Hematopoietic multipotent progenitor cell treated with erythropoietin and hydrocortisone succinate and interleukin-3 and kit ligand, for 17 days (in vitro differentiated cells): ENCODE measurements at places on chromosomes 3 and 15.

- DNase-seq, result no peak
Measured at GRCh38 chr3:31531452-31531991, 1.2 kb upstream of the STT3B start.

DNA sequence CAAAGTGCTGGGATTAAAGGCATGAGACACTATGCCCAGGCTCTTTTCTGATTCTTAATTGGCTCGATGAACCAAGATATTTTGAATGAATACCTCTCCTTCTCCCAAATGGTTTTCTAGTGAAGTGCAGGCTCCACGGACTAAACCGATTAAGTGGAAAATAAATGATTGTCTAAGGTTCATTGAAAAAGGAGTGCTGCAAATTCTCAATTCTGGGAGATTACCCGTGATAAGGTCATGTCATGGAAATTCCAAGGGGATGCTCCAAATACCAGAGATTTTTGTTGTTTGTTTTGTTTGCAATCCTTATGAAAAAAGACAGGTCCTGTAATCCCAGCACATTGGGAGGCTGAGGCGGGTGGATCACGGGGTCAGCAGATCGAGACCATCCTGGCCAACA is 406.9 kb upstream of the TBL1XR1 start:
- no peak for DNase-seq

DNA sequence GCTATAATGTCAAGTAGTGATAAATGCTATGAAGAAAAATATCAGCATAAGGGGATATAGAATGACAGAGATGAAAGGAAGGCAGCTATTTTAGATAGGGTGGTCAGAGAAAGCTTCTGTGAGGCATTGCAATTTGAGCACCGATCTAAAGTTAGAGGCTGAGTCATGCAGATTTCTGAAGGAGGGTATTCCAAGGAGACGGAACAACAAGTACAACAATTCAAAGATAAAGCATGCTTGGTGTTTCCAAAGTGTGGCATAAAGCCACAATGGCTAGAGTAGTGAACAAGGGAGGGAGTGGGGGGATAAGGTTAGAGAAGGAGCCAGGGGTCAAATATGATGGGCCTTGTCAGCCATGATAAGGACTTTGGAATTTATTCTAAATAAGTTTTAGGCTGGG is 71.9 kb downstream of the PFN2 start:
- DNase-seq, result no peak

- DNase-seq, result no peak
Measured at GRCh38 chr15:52012210-52012609, 6.8 kb upstream of the MAPK6 start.

DNA sequence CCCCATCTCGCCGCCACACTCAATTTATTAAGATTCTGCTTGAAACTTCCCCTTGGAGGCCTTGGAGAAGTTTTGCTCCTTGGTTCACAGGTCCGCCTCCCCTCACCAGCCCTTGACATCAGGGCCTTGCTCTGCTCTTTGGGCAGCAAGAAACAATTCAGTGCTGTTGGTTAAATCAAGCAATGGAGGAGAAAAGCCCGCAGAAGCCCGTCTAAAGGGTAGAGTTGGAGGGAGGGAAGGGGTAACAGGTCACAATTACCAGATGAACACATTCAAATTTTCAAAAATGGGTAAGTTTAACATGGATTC is 429 bp downstream of the PARP9 start:
- no peak for DNase-seq

GRCh38 chr15:42120285-42120684 is 25.9 kb upstream of the PLA2G4D start:
- no peak for DNase-seq

- no peak for DNase-seq
Measured at GRCh38 chr3:50651445-50651844, 23.3 kb upstream of the DOCK3 start.

- DNase-seq, result peak; percentile 4
Measured at GRCh38 chr3:74267588-74268184, 346.8 kb downstream of the CNTN3 start.

GRCh38 chr3:14406766-14407165 is 4.4 kb downstream of the SLC6A6 start:
- no peak for DNase-seq

GRCh38 chr15:77025083-77025901 is 30.4 kb downstream of the PSTPIP1 start:
- DNase-seq, result no peak

- DNase-seq, result no peak
Measured at GRCh38 chr3:187012609-187013051, 82.3 kb downstream of the ST6GAL1 start.

DNA sequence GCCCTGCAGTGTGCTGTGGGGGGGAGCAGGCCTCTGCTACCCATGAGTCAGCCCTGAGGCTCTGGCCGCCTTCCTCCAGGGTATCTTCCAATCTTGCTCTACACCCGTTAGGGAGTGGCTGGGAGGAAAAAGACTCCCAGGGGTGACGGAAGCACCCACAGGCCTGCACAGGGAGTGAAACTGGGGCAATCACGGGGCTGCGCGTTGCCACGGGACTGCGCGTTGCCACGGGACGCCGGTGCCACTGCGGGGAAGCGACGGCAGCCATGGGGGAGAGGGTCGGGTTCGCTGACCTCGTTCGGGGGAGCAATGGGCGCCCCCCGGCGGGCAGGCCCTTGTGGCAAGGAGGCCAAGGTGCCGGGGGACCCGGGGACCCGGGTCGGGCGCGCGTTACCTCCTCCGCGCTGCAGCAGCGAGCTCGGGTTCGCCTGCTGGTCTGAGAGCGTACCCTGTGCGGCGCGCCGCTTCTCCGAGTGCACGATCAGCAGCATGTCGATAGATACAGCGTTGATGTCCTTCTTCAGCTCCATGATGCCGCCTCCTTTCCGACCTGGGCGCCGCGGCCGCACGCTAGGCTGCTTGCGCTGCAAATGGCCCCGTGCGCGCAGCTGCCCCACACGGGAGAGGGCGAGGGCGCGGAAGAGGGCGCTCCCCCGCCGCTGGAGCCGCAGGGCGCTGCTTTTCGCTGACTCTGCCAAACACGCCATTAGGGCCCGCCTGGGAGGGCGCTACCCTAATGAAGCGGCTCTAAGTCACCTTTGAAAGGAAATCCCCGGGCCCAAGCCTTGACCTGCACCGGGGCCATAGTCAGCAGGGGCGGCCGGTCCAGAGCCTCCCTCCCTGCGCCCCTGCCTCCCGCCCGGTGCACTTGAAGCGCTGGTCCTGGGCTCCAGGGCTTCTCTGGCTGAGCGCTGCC is at the start of gene KY:
Gene KY, minus strand, starts transcription at position 592 of the 916 bp plus-strand sequence. Its CDS starts 62 bp downstream, at position 530.
- no peak for DNase-seq
